ENCODE measurements at places on chromosomes 11 and 22. TPM values are rescaled to one million over a fixed set of nuclear protein-coding genes. Genes with fewer than 3 reads are reported as not detected.
A peak's percentile ranks its signal among the peaks of the same experiment; 100 is the strongest.

GRCh38 chr11:128565881-128566280, 21.5 kb downstream of the ETS1 start:
- DNase-seq: no peak

DNA sequence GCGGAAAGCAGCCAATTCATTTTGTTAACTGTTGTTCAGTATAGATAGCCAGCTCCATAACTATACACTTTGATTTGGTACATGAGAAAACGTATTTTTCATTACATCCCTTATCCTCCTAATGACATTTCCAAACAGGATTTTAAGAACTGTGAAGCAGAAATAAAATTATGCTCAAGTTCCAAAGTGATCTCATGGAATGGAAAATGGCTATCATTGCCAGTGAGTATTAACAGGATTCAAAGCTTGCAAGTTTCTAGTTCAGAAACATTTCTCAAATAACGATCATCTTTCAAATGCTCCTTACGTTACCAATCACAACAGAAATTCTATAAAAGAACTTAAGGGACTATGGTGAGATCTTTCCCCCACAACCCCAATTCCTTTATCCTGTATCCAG, 53.7 kb downstream of the CADM1 start:
- no peak for DNase-seq

GRCh38 chr11:122741613-122742300, 86.2 kb downstream of the UBASH3B start:
- DNase-seq: peak; percentile 83

GRCh38 chr11:14029440-14029839, 66.9 kb downstream of the SPON1 start:
- no peak for DNase-seq

The ABTB2 gene
- 22.1 TPM for total RNA-seq

- no peak for DNase-seq
These were observed 22.5 kb downstream of the RELT start for GRCh38 chr11:73398721-73399120.

The IL17RA gene
- 26.8 TPM for total RNA-seq

The BSX gene
- not detected for total RNA-seq

DNA sequence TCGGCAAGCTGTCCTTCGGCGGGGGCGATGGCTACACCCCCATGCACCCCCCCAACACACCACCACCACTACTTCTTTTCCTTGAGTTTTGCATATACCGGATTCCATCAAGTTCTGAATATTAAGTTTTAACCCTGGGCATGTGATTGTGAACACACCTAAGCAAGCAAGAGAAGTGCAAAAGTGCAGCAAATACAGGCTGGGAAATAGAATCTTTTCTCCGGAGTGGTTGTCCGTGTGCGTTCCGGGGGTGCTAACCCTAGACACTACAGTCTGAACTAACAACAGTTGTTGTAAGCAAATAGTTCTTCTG, 574 bp downstream of the PRSS23 start:
- no peak for DNase-seq

Data from kidney (tissue), 22 donors.